ENCODE measurements at places on chromosomes 1 and 21.
A peak's percentile ranks its signal among the peaks of the same experiment; 100 is the strongest.

GRCh38 chr21:45618287-45618686 lies 25.2 kb upstream of the PCBP3 start:
- DNase-seq = no peak

GRCh38 chr1:236589531-236589930 lies 14.8 kb downstream of the HEATR1 start:
- DNase-seq = no peak

GRCh38 chr1:244709476-244710368 lies 56.8 kb downstream of the DESI2 start:
- DNase-seq = no peak

DNA sequence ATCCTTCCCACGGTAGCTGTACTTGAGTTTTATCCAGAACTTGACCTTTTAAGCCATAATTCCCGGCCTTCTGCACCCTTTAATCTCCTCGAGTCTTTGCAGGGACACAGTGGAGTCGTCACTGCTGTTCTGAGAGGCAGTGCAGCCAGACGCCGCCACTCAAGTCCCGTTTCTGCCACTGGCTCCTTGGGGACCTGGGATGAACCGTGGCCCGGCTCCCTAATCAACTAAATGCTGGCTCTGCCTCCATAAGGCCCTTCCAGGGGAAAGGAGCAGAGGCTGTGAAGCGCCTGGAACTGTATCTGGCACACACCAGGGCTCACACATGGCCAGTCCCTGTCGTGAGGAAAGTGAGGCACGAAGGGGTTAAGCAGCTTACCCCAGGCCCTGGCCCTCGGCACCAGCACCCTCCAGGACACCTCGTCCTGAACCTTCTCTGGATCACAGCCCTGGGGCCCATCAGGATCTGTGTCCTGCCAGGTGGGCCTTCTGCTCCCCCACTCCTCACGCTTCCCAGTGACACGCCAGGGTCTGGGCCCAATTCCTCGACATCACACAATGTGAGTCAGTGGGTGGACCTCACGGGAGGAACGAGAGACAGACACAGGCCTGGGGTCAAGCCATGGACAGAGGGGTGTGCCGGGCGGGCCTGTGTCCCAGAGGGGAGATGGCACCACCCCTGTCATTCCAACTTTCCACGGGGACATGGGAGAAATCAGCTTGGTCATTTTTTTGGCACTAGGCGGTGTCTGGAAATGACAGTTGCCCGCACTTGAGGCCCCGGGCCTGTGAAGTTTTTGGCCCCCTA lies 23.5 kb upstream of the C1orf174 start:
- DNase-seq = no peak

GRCh38 chr1:208691012-208691411 lies 446.8 kb upstream of the PLXNA2 start:
- DNase-seq = no peak

DNA sequence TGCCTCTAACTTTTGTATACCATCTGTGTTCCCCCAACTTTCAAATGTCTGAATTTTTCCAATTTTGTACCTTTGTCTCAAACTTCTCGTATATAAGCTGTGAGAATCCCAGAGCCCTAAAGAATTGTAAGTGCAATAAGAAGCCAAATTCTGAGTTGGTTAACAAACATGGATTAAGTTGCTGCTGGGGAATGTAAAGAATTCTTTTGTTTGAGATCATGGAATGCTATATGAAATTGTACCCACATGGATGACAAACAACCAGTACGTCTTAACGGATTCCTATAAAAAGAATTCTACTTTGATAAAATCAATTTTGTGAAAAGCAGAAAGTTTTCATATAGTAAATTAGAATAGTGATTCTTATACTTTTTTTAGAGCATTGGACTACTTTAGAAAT lies 72.4 kb upstream of the CYP2J2 start:
- no peak for DNase-seq

DNA sequence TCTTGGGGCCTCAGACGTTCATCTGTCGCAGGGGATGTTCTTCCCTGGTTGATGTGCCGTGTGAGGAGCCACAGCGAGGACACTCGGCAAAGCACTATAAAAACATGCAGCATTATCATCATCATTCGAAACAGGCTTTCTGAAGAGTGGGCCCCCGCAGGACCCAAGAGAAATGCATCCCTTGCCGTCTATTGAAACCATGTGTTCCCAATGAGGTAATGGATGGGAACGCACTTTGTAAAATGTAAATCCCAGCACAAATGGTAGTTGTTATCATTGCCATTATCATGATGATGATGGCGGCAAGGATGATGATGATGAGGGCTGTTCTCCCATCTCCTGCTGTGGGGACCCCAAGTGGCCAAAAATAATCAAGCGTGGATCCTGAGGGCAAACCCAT lies 76.8 kb downstream of the GLIS1 start:
- DNase-seq = no peak

- DNase-seq = no peak
Measured at GRCh38 chr21:44325386-44326271, 13.6 kb downstream of the CFAP410 start.

- DNase-seq = no peak
Measured at GRCh38 chr1:35269201-35269988, 886 bp downstream of the ZMYM4 start.

DNA sequence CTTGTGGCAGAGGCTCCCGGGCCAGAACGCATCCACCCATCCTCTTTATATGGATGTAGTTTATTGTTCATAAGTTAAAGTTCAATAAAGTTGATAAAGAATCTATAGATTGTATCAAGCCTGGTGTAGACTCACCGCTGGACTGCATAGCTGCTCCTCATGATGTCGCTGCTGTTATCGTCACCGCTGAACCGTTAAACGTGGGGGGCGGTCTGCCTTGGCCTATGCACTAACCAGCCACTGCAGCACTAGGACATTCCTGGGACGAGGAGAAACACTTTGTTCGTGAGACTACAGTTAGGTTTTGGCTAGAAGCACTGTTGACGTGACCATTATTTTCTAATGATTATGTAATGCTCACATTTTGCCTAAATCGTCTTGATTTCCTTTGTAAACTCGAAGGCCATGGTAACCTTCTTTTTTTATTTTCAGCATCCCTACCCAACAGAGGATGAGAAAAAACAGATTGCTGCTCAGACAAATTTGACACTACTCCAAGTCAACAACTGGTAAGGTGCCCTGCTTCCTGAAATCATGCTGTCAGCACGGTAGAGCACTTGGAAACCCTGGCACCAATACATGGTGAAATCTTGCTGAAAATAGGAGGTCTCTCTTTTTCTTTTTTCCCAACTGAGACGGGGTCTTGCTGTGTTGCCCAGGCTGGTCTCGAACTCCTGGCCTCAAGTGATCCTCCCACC lies 50.2 kb downstream of the PKNOX1 start:
- no peak for DNase-seq

GRCh38 chr1:18681423-18681835 lies 50.8 kb downstream of the PAX7 start:
- no peak for DNase-seq

GRCh38 chr1:15918962-15919715 lies 56.8 kb downstream of the ZBTB17 start:
- peak; percentile 38 for DNase-seq

- no peak for DNase-seq
Measured at GRCh38 chr1:184387069-184387475, 243 bp downstream of the C1orf21 start.

GRCh38 chr1:197083474-197083873 lies 16.4 kb upstream of the F13B start:
- DNase-seq = no peak

Data from BJ (cell line).